Nephron progenitor cell (in vitro differentiated cells): ENCODE measurements at places on chromosomes 2 and 18.

DNA sequence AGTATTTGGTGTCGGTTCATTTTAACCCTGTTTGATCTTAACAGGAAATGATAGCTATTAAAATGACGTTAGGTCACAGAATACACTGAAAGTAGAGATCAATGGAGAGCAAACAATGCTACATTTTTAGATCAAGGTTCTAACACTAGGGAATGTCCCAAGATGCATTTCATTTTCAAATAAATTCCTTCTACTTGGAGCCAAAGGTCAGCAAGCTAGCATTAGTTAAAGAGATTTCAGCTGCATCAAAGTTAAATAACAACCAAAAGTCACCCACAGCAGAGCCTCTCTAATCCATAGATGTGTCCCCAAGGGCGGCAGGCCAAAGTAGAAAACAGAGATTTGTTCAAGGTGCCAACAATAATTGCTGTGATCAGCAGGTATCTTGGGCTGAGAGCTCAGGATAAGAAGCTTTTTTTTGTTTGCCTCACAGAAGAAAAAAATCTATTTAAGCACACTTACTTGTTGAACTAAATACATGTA, 1233.6 kb upstream of the TMEFF2 start:
- DNase-seq, result no peak

- no peak for DNase-seq
Measured at GRCh38 chr2:99780276-99780675, 290.5 kb upstream of the REV1 start.

DNA sequence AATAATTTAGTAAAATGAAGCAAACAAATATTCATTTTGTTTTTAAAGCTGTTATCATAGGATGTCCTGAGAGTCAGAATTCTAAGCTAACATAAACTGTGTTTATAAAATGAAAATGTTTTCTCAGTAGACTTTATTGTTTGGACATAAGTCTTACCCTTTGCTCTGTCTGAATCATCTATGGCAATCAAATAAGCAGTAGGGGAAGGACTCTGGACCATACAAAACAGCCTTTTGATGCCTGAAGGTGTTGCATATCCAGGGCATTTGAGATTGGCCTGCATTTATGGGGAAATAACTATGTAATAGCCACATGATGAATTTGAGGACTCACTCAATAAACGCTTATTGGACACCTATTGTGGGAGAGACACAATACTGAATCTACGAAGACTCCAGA, 123.0 kb upstream of the ATP5MC3 start:
- DNase-seq, result no peak

- no peak for DNase-seq
Measured at GRCh38 chr2:159409116-159409800, 122.8 kb upstream of the WDSUB1 start.

- no peak for DNase-seq
Measured at GRCh38 chr2:172279813-172280212, 147.6 kb upstream of the ITGA6 start.

- DNase-seq, result no peak
Measured at GRCh38 chr2:54966837-54967236, 83.4 kb downstream of the RTN4 start.

GRCh38 chr18:23938043-23938756, 76.4 kb upstream of the TTC39C start:
- DNase-seq, result no peak

DNA sequence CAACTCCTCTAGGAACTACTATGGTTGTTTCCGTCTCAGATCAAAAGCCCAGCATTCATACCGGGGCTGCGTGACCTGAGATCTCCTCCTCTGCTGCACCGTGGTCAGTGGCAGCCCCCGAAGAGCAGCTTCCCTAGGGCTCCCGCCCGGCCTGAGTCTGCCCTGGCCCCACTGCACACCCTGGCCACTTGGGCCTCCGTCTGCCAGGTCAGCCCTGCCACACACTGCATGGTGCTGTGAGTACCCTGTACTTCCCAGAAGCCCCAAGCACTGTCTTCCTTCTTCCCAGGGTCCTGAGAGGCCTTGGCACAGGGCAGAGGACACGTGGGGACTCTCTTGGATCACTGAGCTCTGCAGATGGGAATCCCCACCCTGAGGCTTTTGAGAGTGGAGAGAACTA, 81.5 kb upstream of the GPC1 start:
- no peak for DNase-seq

GRCh38 chr18:62558015-62558663, 35.3 kb downstream of the ZCCHC2 start:
- DNase-seq, result no peak

- DNase-seq, result no peak
Measured at GRCh38 chr2:10083692-10084211, 3.5 kb upstream of the CYS1 start.

DNA sequence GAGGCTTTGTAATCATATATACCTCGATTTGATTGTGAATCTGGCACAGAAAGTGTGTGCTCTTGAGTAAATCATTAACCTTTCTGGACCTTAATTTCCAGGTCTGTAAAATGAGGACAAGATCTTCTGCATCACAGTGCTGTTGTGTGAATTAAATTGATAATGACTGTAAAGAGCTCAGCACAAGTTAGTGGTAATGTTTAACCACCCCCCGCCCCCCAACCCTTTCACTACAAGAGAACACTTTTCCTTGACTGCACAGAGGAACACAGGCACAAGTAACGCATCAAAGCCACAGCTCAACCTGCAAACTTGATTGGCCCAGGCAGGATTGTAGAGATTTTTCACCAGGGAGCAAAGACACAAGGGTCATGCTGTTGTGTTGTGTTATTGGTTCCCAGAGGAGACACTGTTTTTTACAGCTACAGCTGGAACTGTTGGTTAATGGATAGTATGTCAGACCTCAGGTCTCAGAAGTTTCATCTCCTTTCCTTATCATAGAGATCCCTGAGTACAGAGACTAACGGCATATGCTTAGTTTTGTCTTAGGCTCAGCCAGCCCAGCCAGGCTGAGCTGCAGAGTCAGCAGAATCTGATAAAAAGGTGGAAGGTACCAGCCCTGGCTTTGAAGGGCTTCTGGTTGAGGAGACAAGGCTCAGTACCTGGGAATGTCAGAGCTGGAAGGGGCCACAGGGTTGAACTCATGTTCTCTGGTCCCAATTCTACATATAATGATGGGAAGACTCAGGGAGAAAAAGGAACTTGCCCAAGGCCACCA, 10.6 kb downstream of the SETBP1 start:
- DNase-seq, result no peak

DNA sequence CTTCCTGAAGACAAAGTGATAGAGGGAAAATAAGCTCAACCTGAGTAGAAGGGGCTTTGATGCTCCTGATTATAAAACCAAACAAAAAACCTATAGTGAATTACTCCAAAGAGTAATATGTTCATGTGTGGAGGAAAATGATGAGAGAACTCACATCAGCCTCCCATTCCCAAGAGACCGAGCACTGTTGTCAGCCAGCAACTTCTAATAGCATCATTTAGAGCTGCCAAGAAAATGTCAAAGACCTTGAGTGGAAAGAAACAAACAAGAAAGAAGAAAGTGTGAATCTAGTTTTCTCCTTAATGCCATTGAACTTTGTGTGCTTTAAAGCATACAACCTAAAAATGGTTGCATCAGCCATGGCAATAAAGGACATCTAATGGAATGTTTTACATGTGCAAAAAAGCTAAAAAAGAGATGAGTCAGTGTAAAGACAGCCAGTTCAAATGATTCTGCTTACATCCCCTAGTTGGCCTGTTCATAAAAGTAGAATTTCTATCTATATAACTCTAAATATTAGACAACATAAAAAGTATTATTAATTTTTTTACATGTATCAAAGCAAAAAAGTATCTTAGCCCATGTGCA, 1066.2 kb downstream of the TDRD15 start:
- DNase-seq, result no peak

GRCh38 chr18:57171026-57171425, 24.1 kb downstream of the BOD1L2 start:
- no peak for DNase-seq

DNA sequence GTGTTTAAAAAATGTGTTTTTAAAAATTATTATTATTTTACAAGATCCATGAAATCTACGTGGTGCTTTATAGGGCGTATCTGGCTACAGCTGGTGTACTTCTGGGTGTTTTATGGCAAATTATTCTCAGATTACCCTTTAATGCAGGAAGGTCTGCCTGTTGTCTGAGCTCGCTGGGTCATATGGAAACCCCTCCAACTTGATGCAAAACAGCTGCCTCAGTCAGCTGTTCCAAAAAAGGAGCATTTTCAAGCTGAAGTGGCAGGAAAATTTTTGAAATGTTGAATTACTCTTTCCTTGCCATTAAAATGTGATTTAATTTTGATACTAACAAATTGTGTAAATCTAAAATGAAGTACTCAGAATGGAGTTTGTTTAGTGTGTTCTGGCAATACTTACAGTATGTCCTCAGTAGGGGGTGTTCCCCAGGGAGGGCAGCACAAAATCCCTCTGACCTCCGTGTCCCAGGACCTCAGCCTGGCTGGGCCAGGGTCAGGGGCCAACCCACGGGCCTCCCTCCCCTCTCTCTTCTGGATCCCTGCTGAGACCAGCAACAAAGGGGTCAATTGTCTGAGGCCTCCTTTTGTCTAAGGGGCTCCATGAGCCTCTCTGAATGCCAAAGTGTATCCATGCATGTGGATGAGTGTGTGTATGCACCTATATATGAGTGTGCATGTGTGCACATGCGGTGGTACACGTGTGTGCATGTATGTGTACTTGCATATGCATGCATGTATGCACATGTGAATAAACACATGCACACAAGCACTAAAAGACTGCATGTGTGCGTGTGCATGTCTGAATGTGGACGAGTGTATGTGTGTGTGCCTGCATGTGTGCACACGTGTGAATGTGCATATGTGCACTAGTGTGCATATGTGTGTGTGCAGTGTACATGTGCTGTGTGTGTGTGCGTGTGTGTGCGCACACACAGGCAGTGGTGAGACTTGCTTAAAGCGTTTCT, 105.4 kb downstream of the ACOXL start:
- DNase-seq, result peak; percentile 40
